Fibroblast of skin of left biceps (primary cell): ENCODE measurements at places on chromosomes 3 and 15.
A peak's percentile ranks its signal among the peaks of the same experiment; 100 is the strongest.

DNA sequence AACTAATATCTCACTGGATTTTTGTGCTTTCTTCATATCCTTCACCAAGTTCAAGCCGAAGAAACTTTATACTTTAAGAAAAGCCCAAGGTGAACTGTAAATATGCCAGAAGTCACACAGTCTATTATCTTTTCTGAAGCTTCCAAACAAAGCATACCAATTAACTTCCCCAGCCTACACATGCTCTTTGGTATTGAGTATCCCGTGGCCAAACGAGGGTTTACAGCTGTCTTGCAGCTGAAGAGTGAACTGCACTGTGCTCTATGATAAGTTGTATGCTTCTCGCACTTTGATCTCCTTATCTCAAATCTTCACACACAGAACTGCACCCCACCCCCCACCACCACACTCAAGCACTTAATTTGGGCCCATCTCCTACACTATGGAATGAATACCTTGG lies 215.6 kb upstream of the VEPH1 start:
- no peak for DNase-seq

- DNase-seq = peak; percentile 74
Observed at GRCh38 chr3:50567386-50568167, at the start of gene C3orf18. Gene C3orf18 (minus strand): TSS chr3:50567747. CDS start chr3:50565699, 2,048 bp downstream.

DNA sequence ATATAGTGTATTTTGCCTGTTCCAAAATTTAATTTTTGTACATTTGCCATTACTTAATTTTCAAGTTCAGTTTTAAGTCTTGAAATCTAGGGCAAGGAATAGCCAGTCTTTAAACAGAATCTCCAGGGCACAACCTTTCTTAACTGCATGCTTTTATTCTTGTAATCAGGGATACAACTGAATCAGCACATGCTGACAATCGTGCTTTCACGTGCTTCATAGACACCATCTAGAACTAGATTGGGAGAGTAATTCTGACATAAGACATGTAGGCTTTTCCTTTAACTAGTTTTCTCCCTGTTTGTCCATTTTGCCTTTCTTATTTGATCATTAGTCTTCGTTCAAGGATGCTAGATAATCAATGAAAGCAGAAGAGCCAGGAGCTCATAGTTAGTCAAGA lies 650.4 kb upstream of the CADM2 start:
- DNase-seq = no peak

- no peak for DNase-seq
Observed at GRCh38 chr15:93866476-93866875, 364.9 kb upstream of the MCTP2 start.

DNA sequence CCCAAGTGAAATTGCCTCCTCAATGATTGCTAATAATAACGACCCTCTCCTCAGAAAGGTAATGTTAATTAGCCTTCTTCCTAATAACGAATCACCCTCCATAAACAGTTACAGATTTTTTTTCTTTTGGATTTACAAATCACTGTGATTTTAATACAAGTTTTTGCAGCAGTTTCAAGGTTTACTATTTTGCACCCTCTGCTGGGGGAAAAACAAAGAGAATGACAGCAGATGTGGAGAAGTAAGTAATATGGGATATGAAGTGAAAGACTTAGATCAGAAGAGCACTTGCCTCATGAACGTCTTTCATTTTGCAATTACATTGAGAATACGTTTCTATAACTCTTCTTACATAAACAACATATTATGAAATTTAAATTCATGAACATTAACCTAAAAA lies 16.1 kb upstream of the CNTN3 start:
- DNase-seq = no peak

GRCh38 chr3:183427196-183427875 lies 1.1 kb downstream of the MCF2L2 start:
- DNase-seq = no peak

DNA sequence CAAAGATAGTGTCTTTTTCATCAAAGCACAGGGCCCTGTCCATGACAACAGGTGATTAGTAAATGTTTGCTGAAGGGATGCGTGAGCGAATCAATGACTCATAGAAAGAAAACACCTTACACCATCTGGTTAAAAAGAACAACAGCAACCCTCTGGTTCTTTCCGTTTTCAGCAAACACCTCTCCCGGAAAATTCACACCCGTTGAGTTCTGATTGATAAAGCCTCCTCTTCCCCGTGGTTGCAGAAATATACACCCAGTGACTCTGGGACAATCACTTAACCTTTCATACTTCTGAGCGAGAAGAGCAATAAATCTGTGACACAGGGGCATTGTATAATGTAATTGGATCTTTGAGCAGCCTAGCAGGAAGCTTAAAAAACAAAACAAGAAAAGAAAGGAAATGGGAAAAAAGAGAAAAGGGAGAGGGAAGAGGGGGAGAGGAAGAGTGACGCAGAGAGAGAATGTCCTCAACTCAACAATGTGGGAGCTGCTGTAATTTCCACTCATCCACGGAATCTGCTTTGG lies 37.6 kb downstream of the ADAMTS9 start:
- DNase-seq = no peak

DNA sequence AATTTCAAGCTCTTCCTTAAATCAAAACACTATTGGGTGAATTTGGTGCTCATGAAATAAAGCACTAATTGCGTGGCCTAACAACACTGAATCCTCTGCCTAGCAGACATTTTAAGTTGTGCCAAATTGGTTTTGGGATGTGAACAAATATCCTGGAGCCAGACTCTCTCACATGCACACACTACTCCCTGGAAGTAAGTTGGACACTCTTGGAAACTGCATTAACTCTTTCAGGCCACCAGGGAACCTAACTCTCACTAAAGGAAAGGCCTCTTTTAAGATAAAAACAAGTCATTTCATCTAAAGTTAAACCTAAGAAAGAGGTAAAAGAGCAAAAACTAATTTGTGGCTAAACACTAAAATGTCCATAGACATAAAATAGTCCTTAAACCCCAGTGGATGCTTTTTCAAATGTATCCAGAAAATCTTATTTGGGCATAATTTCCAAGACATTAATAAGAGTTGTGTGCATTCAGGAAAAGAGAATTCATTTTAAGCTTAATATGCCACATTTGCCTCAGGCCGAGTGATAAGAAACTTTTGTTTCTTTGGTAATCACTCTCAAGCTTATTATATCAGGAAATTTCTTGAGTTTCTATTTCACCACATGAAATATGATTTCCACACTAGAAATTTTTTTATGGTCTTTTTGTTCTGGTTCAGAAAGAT lies 61.8 kb downstream of the ZBTB20 start:
- DNase-seq = no peak

DNA sequence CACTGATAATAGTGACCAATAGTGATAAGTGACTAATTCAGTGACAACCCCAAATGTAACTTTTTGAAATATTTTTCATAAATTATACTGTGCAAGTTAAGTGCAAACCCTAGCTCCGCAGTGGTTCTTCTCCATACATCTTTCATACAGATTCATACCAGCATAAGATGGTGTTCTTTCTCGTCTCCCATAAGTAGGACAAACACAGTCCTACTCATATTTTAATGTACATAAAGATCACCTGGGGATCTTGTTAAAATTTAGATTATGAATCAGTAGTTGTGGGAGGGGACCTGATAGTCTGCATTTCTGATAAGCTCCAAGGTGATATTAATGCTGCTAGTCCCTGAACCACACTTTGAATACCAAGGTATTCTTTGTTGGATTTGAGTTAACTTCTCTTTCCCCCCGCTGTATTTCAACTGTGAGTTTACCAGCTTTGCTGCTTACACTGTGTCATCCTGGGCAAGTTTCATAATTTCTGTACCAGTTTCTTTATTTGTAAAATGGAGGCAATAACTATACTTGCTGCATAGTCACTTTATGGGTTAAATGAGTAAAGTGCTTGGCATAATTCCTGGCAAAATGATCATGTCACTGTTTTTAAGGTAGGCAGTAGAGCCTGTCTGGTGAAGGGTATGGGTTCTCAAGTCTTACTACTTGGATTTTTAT lies 34.7 kb upstream of the C3orf38 start:
- no peak for DNase-seq

DNA sequence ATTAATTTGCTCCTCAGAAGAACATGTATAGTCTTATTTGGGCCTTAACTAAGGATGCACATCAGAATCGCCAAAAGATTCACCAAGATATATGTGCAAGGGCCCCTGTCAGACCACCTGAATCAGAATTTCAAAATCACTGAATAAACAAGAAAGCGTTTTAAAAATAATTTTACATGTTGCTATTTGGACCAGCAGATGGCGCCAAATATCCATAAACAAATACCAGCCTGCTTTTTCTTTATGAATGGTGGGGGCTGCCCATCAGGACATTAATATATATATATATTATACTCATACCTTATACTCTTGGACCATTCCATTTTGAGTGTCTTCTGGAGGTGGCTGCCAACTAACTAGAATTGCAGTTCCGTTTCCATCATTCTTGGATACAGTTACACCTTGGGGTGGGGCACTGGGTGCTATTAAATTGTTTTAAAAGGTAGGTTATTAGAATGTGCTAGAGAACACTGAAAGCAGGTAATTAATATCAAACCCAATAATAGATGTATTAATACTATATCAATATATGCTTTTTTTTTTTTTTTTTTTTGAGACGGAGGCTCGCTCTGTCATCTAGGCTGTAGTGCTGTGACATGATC lies 1108.3 kb downstream of the ROBO1 start:
- no peak for DNase-seq

GRCh38 chr15:63430766-63431451 lies 49.3 kb upstream of the CA12 start:
- DNase-seq = no peak

GRCh38 chr3:184597829-184598573 lies 36.4 kb downstream of the EPHB3 start:
- DNase-seq = no peak

DNA sequence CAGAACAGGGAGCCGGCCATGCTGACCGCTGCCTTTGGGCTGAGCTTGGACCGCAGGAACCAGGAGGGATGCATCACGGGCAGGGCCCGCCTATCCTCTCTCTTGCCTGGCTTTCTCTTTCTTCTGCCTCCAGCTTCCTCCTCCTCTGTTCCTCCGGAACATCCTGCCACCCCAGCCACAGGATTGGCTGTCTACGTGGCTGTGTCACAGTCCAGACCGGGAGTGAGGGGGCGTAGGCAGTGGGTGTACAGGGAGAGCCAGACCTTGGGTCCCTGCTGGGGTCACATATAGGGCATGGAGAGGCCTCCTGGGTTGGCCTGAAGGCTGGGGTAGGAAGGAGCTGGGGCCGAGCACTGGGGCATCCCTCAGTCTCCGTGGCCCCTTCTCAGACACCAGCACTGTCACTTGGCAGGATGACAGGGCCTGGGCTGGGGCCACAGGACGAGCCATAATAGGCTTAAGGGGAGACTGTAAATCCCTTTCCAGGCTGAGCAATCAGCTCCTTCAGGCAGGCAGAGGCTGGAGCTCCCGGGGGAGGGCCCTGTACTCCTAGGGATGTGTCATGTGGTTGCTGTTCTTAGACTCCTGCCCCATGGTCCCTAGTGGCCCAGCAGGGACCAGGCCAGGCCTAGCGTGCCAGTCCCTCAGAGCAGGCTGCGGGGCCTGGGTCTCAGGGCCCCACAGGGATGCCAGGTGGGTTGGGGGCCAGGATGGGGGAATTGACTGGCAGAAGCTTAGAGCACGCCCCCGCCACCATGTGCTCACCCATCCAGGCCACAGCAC lies 25.4 kb downstream of the LINGO1 start:
- DNase-seq = no peak

GRCh38 chr3:155233213-155233612 lies 60.3 kb downstream of the STRIT1 start:
- no peak for DNase-seq

- peak; percentile 51 for DNase-seq
Observed at GRCh38 chr15:39642011-39642640, 61.2 kb downstream of the THBS1 start.

GRCh38 chr3:18422972-18423371 lies 2.2 kb downstream of the SATB1 start:
- no peak for DNase-seq

DNA sequence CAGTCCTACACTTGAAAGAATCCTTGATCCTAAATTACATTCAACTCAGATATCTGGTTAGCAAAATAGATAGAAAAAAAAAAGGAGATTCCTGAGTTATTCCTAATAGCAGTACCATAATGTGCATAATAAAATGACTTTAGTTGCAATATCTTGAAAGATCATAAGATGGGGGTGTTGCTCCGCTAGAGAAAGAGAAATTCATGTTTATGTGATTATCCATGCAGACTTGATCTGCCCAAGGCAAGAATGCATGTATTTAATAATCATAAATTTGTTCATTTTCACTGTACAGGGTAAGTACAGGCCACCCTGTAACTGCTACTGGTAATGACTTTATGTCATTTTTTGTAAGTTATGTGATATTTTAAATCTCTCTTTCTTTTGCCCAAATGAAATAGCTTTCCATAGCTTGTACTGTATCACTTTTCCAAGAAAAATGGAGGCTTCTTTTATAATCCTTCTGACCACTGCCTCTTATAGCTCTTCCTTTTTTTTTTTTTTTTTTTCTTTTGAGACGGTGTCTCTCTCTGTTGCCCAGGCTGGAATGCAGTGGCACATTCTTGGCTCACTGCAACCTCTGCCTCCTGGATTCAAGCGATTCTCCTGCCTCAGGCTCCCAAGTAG lies 84.6 kb downstream of the HCN4 start:
- no peak for DNase-seq

GRCh38 chr15:57556040-57556439 lies 35.7 kb upstream of the MYZAP start:
- DNase-seq = no peak

DNA sequence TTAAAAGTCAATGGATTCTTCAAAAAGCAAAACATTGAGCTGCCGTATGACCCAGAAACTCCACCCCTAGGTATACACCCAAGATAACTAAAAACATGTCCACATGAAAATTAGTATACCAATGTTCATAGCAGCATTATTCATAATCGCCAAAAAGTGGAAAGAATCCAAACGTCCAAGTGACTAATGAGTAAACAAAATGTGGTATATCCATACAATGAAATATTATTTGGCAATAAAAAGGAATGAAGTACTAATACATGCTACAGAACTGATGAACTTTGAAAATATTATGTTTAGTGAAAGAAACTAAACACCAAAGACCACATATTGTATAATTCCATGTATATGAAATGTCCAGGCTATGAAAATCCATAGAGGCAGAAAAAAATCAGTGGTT lies 77.9 kb downstream of the THBS1 start:
- no peak for DNase-seq

DNA sequence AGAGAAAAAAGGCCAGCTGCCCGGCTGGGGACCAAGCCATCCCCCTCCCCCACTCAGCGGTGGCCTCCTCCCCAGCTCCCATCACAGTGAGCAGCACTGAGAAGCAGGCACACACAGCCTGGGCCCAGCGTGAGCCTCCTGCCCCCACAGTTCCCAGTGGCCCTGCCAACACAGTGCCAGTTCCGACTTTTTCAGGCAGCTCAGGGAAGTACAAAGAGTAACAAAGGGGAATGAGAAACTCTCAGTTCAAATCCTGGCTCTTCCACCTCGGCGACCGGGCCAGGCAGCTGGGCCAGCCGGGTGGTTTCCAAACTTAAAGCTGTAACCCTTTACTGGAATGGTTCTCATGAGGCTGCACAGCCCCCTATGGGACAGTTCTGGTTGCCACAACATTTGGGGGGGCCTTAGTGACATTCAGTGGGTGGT lies 18.5 kb downstream of the TNK2 start:
- no peak for DNase-seq

GRCh38 chr15:31345606-31346366 lies 19.2 kb downstream of the KLF13 start:
- DNase-seq = no peak

GRCh38 chr3:149462581-149463011 lies 11.9 kb upstream of the TM4SF4 start:
- DNase-seq = no peak
